ENCODE measurements at places on chromosomes 12 and 14.

DNA sequence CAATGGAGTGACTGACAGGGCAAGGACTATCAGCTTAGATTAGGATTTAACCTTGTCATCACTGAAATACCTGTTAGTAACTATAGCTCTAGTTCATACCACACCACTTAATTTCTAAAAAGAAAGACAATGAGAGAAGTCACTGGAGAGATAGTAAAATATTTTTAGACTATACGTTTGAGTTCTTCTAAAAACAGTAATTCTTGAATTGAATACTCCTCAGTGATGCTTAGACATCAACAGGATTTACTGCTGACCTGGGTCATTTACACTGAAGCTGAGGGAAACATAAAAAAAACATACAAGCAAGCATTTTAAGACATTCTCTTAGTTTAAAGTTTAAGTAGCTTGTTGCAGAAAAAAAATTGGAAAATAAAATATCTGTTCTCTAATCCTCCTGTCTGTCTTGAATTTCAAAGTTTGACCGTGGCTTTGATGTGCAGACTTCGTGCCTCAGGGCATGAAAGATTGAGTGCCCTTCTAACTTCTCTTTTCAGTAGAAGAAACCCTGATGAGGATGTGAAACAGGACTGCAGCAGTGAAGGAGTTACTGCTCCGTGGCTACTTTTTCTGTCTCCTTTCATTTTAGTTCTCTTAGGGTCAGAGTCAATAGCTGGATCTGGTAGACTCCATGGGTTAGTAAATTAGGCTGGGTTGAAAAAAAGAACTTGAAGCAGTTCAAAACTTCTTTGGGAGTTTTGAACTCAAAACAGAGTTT is 172.2 kb downstream of the PTPRO start:
- DNase-seq, result no peak

GRCh38 chr14:77562681-77563080 is 53.8 kb downstream of the SPTLC2 start:
- no peak for DNase-seq

GRCh38 chr12:3803865-3804472 is 51.1 kb upstream of the CRACR2A start:
- peak; percentile 79 for DNase-seq

DNA sequence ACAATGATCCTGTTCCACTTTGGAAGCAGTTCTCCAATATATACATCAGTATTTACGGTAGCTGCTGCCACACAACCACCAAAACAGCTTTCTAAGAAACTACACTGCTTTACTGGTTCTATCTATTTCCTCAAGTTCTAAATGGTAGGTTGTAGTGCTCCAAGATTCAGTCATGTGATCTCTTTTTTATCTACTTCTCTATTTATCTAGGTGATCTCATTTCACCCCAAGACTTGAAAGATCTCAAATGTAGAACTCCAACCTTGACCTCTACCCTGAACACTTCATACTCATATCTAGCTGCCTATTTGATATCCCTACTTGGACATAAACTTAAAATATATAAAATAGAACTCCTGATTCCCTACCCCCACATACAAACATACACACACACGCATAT is 133.9 kb upstream of the RAP1B start:
- DNase-seq, result no peak

DNA sequence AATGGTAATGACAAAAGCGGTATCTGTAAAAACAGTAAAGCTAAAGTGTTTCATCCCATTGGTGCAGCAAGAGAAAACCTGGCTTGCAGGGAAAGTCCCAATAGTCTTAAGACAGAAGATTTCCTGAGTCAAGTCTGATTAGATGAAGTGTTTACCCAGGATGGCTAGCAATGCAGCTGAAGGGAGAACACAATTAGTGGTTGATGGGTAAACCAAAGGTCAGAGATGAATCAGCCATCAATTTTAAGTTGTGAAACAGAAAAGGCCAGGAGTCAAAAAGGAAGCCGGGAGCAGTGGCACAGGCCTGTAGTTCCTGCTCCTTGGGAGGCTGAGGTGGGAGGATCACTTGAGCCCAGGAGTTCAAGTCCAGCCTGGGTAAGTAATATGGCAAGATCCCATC is 52.6 kb downstream of the SEC23A start:
- DNase-seq, result no peak

Data from activated CD4-positive, alpha-beta T cell treated with anti-CD3 and anti-CD28 coated beads for 4 hours (primary cell).